CD4-positive, alpha-beta T cell treated with Interleukin-6 for 4 hours (primary cell): ENCODE measurements at places on chromosomes 2 and 18.

DNA sequence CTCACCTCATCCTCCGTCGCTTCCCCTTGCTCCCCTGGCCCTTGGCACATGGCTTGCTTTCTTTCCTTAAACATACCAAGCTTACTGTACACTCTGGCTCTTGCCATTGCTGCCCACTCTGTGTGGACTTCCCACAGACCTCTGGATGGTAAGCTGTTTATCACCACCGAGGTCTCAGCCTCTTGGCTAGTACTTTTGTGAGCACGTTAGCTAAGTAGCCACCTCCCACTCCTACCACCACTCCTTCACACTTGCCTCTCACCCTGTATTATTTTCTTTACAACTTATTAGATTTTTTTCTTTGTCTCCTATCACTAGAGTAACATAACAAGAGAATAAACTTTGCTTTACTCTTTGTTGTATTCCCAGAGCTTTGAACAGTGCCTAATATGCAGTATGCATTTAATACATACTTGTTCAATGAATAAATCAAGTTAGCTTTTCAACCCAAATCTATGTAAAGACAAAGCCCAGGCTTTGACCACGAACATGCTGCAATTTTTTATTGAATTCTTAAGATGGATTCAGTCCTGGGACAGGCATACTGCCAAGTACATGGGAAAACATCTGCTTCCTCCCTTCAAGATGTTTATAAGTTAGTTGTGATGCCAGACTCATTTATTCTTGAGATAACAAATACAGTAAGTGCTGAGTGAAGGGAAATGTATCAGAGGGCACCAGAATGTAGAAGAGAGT, 25.0 kb upstream of the MSGN1 start:
- no peak for DNase-seq

- no peak for DNase-seq
Measured at GRCh38 chr2:59047373-59047995, 806.4 kb upstream of the FANCL start.

GRCh38 chr2:89821455-89821945, 1130.0 kb downstream of the RPIA start:
- DNase-seq: no peak

GRCh38 chr2:25368660-25369059, 26.9 kb upstream of the DNMT3A start:
- no peak for DNase-seq

- DNase-seq: no peak
Measured at GRCh38 chr2:235678712-235679111, 184.9 kb downstream of the AGAP1 start.
